Esophagus muscularis mucosa (tissue), 4 donors: ENCODE measurements at places on chromosomes 12 and 14. TPM values are rescaled to one million over a fixed set of nuclear protein-coding genes. Genes with fewer than 3 reads are reported as not detected.
A peak's percentile ranks its signal among the peaks of the same experiment; 100 is the strongest.

WNT1 gene
- not detected for total RNA-seq

DNA sequence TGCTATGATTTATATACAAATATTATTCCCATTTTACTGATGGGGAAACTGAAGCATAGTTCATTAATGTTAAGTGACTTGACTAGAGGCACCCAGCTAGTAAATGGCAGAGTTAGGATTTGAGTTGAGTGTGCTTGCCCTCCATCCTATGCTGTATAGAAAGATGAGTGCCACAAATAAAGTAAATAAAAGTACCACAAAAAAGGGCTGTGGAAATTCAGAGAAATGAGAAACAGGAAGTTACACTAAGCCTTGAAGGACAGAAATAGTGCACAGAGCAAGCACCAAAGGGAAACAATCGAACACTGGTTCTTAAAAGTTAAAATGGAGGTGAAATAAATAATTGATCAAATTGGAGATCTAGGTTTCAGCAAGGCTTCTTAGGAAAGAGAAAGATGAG is 9.2 kb upstream of the ABCD2 start:
- no peaks in the 10 kb centered on the region for H3K27me3 ChIP-seq
- no peaks in the 10 kb centered on the region for H3K36me3 ChIP-seq
- no peak for DNase-seq
- H3K4me3 ChIP-seq = no peak overlapping the region
- H3K27ac ChIP-seq = no peak overlapping the region

DNA sequence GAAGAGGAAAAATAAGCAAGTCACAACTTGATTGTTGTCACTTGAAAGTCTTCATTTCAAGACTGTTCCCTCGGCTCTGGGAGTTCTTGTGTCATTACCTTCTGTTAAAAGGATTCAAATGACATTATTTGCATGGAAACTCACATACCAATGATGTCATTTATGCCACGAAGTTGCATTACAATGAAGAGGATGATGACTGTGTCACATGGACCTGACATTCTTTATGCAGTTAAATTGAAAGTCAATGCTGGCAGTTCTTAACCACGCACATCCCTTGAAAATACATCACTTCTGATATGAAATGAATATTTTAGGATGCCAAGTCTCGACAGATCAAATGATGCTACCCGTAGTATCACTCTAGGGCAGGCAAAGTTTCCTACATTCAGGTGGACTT is 1069.5 kb downstream of the VRK1 start:
- no peak overlapping the region for H3K27ac ChIP-seq
- no peak overlapping the region for H3K4me3 ChIP-seq
- DNase-seq = no peak
- H3K27me3 ChIP-seq = no peaks in the 10 kb centered on the region
- no peaks in the 10 kb centered on the region for H3K4me1 ChIP-seq

- no peak overlapping the region for H3K4me3 ChIP-seq
- DNase-seq = no peak
- no peaks in the 10 kb centered on the region for H3K27me3 ChIP-seq
- H3K36me3 ChIP-seq = peaks cover 34% of the 10 kb centered on the region
- no peak overlapping the region for H3K27ac ChIP-seq
Measured at GRCh38 chr12:111850526-111850925, 8.5 kb downstream of the MAPKAPK5 start.

- H3K4me3 ChIP-seq = peak overlapping the region; percentile 22
- H3K27me3 ChIP-seq = no peaks in the 10 kb centered on the region
- peak overlapping the region; percentile 86 for H3K27ac ChIP-seq
- H3K4me1 ChIP-seq = peaks cover 97% of the 10 kb centered on the region
- no peak for DNase-seq
- peaks cover 4% of the 10 kb centered on the region for H3K36me3 ChIP-seq
Measured at GRCh38 chr14:59254146-59254910, 65.9 kb downstream of the DAAM1 start.

DNA sequence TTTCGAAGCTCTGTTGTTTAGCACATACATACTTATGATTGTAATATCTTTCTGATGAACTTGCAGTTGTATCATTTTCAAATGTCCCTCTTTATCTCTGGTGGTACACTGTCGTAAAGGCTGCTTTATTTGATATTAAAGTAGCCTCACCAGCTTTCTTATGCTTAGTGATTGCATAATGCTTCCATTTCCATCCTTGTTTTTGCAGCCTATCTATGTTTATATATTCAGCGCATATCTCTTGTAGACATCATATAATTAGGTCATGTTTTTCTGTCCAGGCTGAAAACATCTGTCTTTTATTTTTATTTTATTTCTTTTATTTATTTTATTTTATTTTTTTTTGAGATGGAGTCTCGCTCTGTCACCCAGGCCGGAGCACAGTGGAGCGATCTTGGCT is 34.6 kb downstream of the ACAD10 start:
- H3K27ac ChIP-seq = no peak overlapping the region
- H3K27me3 ChIP-seq = no peaks in the 10 kb centered on the region
- peaks cover 61% of the 10 kb centered on the region for H3K36me3 ChIP-seq
- H3K4me3 ChIP-seq = no peak overlapping the region

DNA sequence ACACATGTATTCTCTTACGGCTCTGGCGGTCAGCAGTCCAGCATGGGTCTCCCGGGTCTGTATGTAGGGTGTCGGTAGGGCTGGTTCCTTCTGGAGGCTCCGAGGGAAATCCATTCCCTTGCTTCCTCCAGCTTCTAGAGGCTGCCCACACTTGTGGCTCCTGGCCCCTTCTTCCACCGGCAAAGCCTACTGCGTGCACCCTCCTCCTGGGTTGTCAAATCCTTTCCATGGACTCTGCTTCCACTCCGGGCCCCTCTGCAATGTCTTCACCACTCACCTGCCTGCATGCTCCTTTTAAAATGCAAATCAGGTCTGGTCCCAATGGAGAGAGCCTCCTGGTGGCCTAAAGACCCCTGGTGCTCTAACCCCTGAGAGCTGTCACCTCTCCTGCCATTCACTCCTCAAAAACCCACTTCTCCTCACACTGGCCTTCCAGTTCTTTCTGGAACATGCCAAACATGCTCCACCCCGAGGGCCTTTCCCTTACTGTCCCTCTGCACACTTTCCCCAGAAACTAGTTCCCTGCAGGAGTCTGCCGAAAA is 108.5 kb downstream of the DICER1 start:
- H3K4me3 ChIP-seq = no peak overlapping the region
- H3K4me1 ChIP-seq = peaks cover 10% of the 10 kb centered on the region
- DNase-seq = no peak
- H3K27ac ChIP-seq = no peak overlapping the region

- H3K27me3 ChIP-seq = no peaks in the 10 kb centered on the region
- no peaks in the 10 kb centered on the region for H3K36me3 ChIP-seq
- peaks cover 82% of the 10 kb centered on the region for H3K4me1 ChIP-seq
- peak; percentile 96 for DNase-seq
- H3K4me3 ChIP-seq = no peak overlapping the region
Measured at GRCh38 chr14:68547305-68548193, 245.3 kb downstream of the ZFP36L1 start.
